Activated CD4-positive, CD25-positive, alpha-beta regulatory T cell treated with anti-CD3 and anti-CD28 coated beads, Interleukin-2, amount 50 U/mL, for 24 hours (primary cell): ENCODE measurements at places on chromosomes 16 and 17.
A peak's percentile ranks its signal among the peaks of the same experiment; 100 is the strongest.

DNA sequence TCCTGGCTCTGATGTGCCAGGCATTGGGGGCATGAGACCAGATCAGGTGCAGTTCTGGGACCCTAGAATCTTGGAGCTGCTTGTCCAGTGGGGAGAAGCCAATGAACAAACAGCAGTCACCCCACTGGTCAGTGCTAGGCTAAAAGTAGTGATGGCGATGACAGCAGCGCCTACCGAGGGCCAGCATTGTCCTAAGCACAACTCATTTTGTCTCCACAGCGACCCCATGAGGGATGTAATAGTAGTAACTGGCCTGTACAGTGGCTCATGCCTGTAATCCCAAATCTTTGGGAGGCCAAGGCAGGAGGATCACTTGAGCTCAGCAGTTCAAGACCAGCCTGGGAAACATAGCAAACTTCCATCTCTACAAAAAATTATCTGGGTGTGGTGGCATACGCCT lies 6.2 kb downstream of the SMCR8 start:
- no peak for ATAC-seq

DNA sequence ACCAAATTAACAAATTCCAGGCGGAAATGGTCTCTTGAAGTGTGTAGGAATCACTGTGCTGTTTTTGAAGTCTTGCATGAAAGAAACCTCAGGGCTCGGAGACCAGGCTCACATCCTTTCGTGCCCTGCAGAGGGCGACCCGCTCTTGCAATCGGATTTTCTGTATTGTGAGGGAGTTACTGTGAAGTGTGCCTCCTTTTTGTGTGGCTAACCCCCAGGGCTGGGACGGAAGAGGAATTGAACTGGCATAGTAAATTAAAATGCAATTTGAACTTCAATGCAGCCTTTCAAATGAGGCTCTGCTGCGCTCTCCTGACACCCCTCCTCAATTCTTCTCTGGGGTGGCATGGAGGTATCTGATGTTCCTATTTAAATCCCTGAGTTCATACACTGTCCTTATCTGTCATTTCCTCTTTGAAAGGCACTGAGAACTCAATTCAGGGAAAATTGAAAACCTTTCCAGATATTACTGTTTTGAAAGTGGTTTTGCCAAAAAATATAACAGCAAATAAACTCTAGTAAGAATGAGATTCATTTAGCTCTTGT lies 51.5 kb upstream of the MGAT5B start:
- peak; percentile 38 for ATAC-seq

DNA sequence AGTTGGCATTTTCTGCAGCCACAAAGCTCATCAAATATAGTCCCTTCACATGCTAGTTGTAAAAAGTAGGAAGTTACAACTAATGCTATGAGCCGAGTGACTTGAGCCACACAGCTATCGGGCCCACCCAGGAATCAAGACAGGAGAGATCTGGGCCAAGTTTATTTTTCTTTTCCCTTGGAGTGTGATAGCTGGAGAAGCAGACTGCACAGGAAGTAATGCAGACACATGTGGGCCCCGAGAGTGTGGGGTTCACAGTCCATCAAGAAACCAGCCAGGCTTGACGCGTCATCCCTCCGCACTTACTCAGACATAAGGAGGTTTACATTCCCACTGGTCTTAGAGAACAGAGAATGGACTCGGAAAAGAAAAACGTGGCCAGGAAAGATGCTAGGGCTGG lies 403.1 kb upstream of the CDH11 start:
- ATAC-seq = no peak

GRCh38 chr16:87101903-87102302 lies 215.3 kb downstream of the C16orf95 start:
- ATAC-seq = no peak

- ATAC-seq = peak; percentile 44
Observed at GRCh38 chr16:4200000-4200780, 41.7 kb downstream of the SRL start.

GRCh38 chr16:29656688-29657523 lies 6.1 kb upstream of the SPN start:
- no peak for ATAC-seq

- peak; percentile 6 for ATAC-seq
Observed at GRCh38 chr16:74607310-74607961, 522 bp upstream of the GLG1 start.

GRCh38 chr16:57628008-57628781 lies at the start of gene ADGRG1:
Gene ADGRG1, plus strand, starts transcription at chr16:57628630. Its CDS starts 21,658 bp downstream, at chr16:57650288.
- ATAC-seq = peak; percentile 70

- no peak for ATAC-seq
Observed at GRCh38 chr17:28849281-28849680, 5.5 kb upstream of the ERAL1 start.

GRCh38 chr17:46822388-46822921 lies 4.0 kb upstream of the WNT3 start:
- no peak for ATAC-seq

GRCh38 chr17:31148205-31148604 lies 53.4 kb downstream of the NF1 start:
- ATAC-seq = no peak

DNA sequence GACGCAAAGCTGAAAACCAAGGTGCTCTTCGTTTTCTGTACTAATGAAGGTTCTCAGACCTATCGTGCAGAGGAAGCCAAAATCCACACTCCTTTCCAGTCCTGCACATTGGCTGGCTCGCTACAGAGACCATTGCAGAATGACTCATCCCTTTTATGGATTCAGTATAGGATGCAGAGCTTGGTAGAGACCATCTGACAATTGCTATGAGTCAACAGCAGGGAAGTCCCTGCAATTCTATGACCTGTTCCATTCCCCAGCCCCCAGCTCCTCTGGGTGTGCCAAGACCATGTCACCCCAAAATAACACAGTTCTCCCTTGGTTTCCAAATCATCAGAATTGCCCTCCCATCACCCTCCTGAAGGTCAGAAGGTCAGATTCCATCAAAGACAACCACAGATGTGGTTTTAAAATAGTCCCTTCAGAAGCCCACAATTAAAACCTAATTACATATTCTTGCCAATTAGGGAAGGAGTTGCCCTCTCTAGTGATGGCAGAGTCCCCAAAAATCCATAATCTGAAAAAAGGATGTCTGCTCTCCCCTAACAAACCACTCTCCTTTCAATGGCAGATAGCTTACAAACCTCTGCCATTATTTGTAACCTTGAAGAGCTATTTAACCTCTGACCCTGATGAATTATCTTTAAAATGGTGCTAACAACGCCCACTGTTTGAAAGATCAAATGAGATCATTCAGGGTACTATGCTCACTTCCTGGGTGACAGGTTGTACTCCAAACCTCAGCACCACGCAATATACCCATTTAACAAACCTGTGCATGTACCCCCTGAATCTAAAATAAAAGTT lies 108.2 kb upstream of the RBBP6 start:
- ATAC-seq = no peak

DNA sequence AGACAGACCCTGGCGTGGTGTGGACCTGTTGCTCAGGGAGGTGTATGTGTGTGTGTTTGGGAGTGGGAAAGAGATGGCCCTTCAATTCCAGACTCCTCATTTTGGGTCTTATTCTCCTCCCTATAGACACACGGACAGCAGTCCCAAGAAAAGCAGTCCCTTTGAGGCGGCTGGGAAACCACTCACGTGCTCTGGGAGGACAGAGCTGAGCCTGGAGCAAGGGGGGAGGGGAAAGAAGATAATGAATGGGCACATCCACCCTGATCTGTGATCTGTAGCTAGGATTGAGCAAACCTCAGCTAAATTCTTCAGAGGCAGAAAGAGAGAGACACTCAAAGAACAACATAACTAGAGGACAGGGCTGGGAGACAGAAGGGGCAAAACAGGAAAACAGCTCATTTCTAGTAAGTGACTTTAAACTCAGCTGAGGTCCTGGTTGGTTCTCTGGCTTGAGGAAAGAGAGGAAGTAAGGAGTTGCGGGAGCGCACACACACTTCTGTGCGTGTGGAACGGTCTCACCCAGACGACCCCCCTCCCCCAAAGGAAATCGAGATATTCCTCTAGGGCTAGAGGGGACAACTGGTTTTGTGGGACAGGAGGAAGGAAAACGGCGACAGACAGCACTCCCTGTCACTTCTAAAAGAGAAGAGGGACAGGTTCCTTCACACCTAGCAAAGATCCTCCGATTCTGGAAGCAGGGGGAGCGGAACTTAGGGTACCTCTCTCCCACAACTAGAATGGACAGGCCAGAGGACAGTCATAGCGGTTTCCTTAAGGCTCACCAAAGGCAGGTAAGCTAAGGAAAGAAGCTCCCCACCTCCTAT lies 658 bp downstream of the RAB5C start:
- ATAC-seq = no peak

- no peak for ATAC-seq
Observed at GRCh38 chr16:88337021-88337420, 45.7 kb upstream of the ZNF469 start.

DNA sequence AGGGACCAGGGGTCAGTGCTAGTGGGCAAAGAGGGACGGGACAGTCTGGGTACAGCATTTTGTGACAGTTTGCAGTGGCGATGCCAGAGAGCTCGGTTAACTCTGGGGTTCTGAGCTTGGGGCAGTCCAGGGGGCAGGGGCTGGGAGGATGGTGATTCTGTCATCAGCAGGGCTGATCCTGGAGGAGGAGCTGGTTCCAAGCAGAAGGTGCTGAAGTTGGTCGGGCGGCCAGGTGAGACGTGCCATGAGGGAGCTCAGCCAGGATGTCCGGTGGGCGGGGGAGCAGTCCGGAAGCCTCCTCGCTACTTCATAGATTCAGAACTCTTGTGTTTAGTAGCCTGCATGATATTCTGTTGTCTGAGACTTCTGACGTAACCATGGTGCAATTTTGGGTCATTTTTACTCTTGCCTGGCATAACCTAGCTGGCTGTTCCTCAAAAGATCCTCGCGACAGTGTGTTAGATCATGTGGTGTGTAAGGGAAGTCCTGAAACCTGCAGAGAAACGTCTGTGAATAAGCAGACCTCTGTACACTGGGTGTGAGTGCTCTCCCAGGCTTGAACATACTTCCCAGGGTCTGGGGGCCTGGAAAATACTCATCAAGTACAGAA lies 122.0 kb downstream of the CLEC16A start:
- ATAC-seq = no peak

DNA sequence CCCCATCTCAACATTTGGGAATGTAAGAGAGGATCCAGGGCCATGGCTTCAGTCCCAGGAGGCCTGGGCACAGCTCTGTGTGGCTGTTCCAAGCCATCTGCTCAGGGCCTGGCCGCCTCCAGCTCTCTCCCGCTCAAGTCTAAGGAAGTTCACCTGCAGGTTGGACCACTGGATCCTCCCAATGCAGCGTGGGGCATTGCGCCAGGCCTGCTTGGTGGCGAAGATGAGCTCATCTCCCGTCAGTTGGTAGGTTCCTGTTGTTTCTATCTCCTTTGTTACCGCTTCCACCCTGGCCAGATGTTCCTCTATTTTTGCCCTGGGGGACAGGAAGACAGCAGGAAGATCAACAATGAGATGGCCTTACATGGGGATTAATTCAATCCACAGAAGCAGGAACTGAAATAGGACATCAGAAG lies 17.5 kb downstream of the NOS2 start:
- no peak for ATAC-seq

DNA sequence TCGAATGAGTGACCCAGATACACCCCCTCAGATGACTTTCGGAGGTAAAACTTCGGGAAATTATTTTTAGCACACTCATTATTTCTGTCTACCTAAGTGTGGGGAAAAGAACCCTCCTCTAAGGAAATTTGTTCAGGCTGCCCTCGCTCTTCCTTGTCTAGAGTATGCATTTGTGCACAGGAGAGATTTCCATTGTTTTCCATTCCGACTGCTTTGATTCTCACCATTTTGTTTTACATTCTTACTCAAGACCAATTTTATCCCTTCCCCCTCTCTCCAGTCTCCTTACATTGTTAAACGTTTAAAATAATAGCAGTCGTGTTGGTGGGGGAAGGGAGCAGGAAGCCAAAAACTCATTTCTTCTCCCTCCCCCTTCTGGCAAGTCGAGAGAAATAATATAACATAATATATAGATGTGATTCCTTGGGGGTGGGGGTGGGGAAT lies 1.5 kb upstream of the CHD3 start:
- ATAC-seq = peak; percentile 32

DNA sequence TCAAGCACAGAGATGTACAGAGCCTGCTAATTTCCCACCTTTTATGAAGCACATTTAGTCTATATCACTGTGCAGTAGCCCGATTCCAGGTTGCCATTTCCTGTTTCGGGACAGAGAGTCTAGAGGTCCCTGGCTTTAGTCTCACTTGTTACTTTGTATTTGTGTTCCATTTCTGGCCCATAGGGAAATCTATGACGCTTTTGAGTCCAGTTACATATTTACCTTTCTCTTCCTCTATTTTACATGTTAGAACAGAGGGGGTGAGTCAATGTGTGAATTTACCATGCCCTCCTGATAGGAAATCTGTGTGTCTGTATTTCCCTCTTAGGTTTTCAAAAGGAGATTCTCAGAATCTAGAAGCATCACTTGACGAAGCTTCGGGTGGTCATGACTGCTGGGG lies 227.1 kb upstream of the ZFHX3 start:
- ATAC-seq = no peak

GRCh38 chr16:84990782-84991181 lies 20.6 kb downstream of the ZDHHC7 start:
- no peak for ATAC-seq

GRCh38 chr17:51231999-51232398 lies 27.9 kb downstream of the MBTD1 start:
- ATAC-seq = no peak

- ATAC-seq = no peak
Observed at GRCh38 chr16:85100265-85100664, 12.0 kb downstream of the CIBAR2 start.

- no peak for ATAC-seq
Observed at GRCh38 chr16:359871-360697, 7.6 kb upstream of the AXIN1 start.

- no peak for ATAC-seq
Observed at GRCh38 chr16:67184453-67184994, 761 bp upstream of the MATCAP1 start.

DNA sequence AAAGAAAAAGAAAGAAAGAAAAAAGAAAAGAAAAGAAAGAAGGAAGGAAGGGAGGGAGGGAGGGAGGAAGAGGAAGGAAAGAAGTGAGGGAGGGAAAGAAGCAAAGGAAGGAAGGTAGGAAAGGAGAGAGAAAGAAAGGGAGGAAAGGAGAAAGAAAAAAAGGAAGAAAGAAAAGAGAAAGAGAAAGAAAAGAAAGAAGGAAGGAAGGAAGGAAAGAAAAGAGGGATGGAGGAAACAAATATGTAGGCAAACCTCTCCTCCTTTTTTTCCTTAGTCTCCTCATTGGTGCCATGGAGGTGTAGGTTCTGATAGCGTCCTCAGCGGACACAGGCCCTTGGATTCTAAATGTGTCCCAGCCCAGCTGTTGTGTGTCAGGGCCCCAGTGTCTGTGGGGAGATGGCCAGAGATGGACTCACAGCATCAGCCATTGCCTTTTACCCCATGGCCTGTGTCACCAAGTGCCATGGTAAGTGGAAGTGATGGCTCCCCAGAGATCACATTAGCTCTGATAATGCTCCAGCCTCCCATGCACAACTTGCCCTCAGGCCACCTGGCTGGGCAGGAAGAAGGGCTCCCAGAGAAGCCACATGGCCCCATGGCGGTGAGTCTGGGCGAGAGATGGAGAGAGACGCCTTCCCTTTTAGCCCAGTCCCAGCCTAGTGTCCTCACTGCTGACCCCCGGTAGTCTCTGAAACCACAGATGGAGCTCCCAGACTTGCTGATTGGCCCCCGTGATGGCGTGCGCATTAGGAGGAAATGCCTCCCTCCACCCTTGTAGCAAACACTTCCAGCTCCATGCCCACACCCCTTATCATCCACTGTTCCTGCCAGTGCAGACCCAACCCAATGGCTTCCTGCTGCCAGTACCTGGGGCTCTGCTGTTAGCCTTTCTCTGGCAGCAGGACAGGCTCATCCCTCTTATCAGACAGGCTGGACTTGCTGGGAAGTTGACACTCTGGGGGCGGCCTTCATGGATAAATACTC lies 3.7 kb upstream of the SLC6A2 start:
- no peak for ATAC-seq

GRCh38 chr16:3149630-3150345 lies 15.0 kb downstream of the ZNF213 start:
- no peak for ATAC-seq
